Right hindlimb (tissue), 1 donor: ENCODE measurements at places on chromosomes 7 and 10.

DNA sequence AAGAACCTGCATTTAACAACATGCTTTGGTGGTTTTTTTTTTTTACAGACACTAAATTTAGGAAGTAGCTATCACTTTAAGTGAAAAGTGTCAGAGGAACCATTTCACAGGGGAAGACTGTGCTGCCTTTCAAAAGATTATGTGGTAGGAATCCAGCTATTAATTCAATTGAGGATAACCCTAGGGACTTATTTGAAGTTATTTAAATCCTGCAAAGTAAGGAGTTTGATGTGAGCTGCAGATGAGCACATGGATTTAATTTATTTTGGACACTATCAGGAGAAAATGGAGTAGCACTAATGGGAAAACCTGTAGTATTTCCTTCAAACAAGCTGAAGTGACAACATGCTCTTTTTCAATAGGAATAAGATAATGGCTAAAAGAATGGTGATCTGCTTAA, 419.8 kb downstream of the ANKRD7 start:
- DNase-seq = no peak

- DNase-seq = no peak
Observed at GRCh38 chr7:111077001-111077400, 13.9 kb upstream of the LRRN3 start.

- DNase-seq = no peak
Observed at GRCh38 chr7:48786951-48787350, 137.4 kb upstream of the CDC14C start.

- no peak for DNase-seq
Observed at GRCh38 chr10:117169480-117169879, 27.8 kb upstream of the KCNK18 start.

GRCh38 chr10:103915796-103916195, 2.2 kb downstream of the STN1 start:
- DNase-seq = peak; percentile 29

DNA sequence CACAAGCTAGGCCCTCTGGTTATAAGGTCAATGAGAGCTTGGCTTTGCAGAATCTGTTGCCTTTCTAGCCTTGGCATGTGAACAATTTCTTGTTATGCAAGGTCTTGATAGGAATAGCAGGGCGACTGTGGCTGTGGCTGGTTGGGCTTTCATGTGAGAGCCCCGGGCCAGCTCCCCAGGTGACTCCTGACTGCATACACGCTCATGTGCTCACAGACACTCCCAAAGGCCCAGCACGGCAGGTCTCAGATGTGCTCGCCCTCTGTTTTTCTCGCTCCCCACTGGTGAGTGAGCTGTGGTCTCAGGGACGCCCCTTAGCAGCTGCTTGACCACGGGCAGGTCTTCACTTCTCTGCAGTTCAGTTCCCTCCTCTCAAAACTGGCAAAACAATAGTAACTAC, 37.1 kb upstream of the ZNF32 start:
- no peak for DNase-seq

DNA sequence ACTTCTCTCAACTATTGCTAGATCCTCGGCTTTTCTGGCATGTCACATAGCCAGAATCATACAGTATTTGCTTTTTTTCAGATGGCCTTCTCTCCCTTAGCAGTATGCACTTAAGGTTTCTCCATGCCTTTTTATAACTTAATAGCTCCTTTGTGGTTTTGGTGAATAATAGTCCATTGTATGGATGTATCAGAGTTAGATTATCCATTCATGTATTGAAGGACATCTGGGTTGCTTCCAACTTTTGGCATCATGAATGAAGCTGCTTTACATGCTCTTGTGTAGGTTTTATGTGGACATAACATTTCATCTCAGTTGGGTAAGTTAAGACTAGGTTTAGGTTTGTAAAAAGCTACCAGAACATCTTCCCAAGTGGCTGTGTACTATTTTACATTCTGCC, 4.6 kb downstream of the ATP5F1C start:
- DNase-seq = no peak

- no peak for DNase-seq
Observed at GRCh38 chr7:135509589-135509838, 388 bp downstream of the CNOT4 start.

- no peak for DNase-seq
Observed at GRCh38 chr10:124792998-124793352, 1.3 kb upstream of the EEF1AKMT2 start.

- peak; percentile 25 for DNase-seq
Observed at GRCh38 chr7:86643561-86644281, at the start of gene GRM3. GRM3 (plus strand) TSS chr7:86643909; CDS start chr7:86765146, 121,237 bp downstream.
